ENCODE measurements at places on chromosomes 1 and 21.

- no peak overlapping the region for H3K4me3 ChIP-seq
- no peaks in the 10 kb centered on the region for H3K36me3 ChIP-seq
- no peaks in the 10 kb centered on the region for H3K27me3 ChIP-seq
- H3K27ac ChIP-seq, result no peak overlapping the region
- no peak for DNase-seq
These were observed 36.8 kb downstream of the MAP10 start for GRCh38 chr1:232841823-232842565.

DNA sequence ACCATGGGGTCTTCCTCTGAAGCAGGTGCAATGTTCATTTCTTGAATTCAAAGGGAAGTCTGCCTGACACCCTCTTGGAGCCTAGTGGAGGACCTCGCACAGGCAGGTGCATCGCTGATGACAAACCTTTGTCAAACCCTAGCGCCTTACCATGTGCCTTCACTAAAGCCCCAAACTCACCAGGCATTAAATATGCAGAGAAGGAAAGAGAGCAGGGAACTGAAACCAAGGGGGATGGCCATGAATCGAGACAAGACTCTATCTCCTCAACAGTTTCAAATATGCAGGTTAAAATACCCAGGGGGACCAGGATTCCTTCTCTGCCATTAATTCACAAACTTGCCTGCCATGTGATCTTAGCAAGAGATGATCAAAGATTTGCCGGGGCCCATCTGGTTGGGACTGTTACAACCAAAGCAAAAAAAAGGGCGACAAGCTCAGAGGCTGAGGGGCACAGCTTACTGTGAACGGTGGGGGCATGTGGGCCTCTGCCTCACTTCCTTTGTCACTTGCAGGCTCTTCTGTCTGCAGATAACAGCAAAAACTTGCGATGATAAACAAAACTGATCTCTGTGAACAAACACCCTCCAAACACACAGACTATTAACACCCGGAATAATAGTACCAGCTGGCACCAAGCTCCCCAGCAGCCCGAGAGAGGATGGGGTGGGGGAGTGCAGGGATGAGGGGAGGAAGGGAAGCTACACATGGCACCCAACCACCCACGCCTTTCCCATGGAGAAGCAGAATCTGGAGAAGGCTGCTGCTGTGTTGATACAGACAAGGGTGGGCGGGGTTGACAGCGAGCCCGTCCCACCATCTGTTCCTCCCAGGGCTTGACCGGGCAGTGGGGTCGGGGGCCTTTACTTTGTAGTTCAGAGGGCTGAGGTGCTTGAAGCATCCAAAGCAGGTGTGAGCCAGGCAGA lies 33.9 kb downstream of the TMEM63A start:
- no peaks in the 10 kb centered on the region for H3K36me3 ChIP-seq
- no peaks in the 10 kb centered on the region for H3K4me1 ChIP-seq
- no peak for DNase-seq
- no peak overlapping the region for H3K27ac ChIP-seq
- H3K27me3 ChIP-seq, result no peaks in the 10 kb centered on the region

DNA sequence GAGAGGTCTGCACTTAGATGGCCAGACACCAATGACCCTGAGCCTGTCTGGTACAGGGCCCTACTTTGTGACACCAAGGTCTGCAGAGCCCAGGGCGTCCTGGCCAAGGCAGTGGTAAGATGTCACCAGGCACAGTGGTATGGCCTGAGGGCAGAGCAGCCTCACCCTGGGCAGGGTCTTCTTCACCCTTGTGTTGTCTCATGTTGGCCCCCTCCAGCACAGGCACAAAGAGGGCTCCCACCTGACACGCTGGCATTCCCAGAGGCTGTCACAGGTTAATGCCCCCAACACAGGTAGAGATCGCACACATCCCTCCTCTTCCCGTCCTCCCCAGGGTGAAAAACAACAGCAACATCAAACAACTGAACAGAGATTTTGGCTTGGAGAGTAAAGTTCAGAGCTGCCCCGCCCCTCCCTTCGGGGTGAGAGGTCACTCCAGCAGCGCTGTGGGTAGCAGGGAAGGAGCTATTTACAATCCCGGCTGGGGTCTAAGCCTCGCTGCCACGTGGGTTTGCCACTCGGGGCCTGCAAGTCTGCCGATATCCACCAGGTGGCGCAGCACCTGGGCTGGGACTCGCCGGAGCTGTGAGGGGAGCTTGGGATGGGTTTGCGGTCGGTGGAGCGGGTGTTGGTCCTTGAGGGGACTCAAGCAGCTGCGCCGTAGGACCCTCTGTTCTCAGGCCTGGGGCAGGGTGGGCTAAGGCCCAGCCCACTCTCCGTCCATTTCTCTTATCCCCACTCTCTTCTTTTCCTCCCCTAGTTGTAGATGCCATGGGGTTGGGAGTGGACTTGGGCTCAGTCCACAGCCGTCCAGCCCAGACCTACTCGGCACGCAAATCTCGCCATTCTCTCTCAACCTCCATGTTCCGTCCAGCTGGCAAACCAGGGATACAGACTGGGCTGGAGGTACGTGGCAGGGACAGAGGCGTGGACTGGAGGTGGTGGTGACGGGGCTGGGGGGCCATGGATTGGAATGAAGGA lies 12.7 kb downstream of the EFNA3 start:
- H3K36me3 ChIP-seq, result no peaks in the 10 kb centered on the region
- DNase-seq, result no peak
- no peaks in the 10 kb centered on the region for H3K27me3 ChIP-seq
- H3K4me3 ChIP-seq, result no peak overlapping the region
- no peak overlapping the region for H3K27ac ChIP-seq
- no peaks in the 10 kb centered on the region for H3K4me1 ChIP-seq

GRCh38 chr1:100353071-100353801 lies 930 bp downstream of the CDC14A start:
- H3K27ac ChIP-seq, result peak overlapping the region; percentile 63
- no peak for DNase-seq
- peaks cover 19% of the 10 kb centered on the region for H3K4me1 ChIP-seq
- peak overlapping the region; percentile 60 for H3K4me3 ChIP-seq
- no peaks in the 10 kb centered on the region for H3K27me3 ChIP-seq

DNA sequence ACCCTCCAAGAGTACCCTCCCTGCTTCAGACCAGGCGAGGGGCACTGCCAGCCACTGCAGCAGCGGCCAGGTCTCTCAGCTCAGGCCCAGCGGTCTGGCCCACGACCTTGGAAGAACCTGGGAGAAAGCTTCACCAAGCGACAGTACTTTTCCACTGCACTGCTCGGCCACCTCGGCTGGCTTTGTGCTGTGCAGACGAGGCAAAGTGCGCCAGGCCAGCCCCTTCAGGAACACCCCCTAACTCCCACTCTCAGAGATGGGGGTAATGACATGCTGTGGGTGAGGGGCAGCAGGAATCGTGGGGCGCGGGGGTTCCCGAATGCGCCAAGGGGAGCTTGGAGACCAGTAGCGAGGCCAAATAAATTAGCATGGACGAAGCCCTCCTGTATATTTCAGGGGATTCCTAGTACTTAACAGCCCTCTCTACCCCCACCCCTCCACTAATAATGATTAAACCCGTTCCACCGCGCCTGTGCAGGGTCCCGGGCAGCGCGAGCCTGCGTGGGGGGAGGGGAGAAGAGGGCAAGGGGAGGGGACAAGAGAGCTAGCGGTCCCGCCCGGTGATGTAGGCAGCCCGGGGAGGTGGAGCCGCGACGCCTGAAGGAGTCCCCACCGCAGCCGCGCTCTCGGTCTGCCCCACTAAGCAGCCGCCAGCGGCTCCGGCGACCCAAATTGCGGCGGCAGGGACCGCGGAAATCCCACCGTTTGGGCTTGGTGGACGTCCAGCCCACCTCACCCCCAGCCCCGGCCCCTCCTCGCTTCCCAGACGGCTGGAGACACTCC lies at the start of gene FAM43B:
Gene FAM43B, plus strand, starts transcription at position 629 of the 783 bp plus-strand sequence. CDS start 401 bp downstream, outside the sequence.
- no peak for DNase-seq
- H3K4me1 ChIP-seq, result no peaks in the 10 kb centered on the region
- peak within 1 kb of the TSS; percentile 21 for H3K4me3 ChIP-seq
